Thoracic aorta (tissue), 2 donors: ENCODE measurements at places on chromosomes 3 and 15.

DNA sequence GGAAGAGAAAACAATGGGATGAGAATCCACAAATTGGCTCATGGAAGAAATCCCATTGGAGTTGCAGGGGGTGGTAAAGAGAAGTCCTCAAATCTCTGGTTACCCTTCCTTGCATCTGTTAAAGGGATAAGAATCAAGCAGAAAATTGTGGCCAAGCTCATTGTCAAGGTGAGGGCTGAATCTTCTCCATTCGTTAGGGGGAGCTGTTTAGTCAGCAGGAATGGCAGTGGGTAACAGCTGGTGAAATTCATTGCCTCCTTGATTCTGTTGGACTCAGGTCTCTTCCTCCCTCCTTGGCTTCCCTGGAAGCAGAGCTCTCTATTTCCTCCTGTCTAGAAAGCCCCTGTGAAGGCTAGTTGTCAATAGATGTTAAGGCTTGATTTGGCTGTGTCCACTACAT, 343.1 kb upstream of the SEMA6D start:
- H3K4me1 ChIP-seq: no peaks in the 10 kb centered on the region
- no peak overlapping the region for H3K27ac ChIP-seq
- no peaks in the 10 kb centered on the region for H3K36me3 ChIP-seq
- no peak overlapping the region for H3K4me3 ChIP-seq

- H3K27ac ChIP-seq: no peak overlapping the region
- no peaks in the 10 kb centered on the region for H3K36me3 ChIP-seq
- DNase-seq: no peak
- H3K27me3 ChIP-seq: no peaks in the 10 kb centered on the region
- H3K4me3 ChIP-seq: no peak overlapping the region
These were observed 22.9 kb downstream of the BTLA start for GRCh38 chr3:112476346-112476745.

- DNase-seq: no peak
- H3K36me3 ChIP-seq: no peaks in the 10 kb centered on the region
- no peaks in the 10 kb centered on the region for H3K27me3 ChIP-seq
- H3K27ac ChIP-seq: no peak overlapping the region
These were observed 38.6 kb downstream of the SCN5A start for GRCh38 chr3:38610934-38611333.

DNA sequence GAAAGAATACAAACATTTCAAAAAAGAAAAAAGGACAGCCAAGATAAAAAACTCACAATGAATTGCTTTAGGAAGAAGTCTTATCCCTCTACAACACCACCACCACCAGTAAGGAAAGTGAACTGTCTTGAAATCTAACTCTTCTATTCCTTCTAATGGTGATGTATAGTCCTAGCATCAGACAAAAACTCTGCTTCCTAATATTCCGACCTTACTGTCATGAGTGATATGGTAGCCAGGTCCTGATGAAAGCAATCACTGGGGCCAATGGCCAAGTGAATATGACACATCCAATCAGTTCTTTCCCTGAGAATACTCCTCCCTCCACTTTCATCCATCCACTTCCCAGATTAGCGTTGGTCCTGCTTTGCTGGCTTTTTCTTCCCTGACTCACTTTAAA, 14.8 kb downstream of the GK5 start:
- DNase-seq: no peak
- no peak overlapping the region for H3K4me3 ChIP-seq
- H3K27ac ChIP-seq: peak overlapping the region; percentile 72
- H3K36me3 ChIP-seq: peaks cover 5% of the 10 kb centered on the region
- H3K27me3 ChIP-seq: no peaks in the 10 kb centered on the region
- H3K4me1 ChIP-seq: peaks cover 28% of the 10 kb centered on the region

GRCh38 chr3:64385277-64385676, 160.0 kb upstream of the PRICKLE2 start:
- no peaks in the 10 kb centered on the region for H3K36me3 ChIP-seq
- H3K27me3 ChIP-seq: no peaks in the 10 kb centered on the region
- no peak overlapping the region for H3K27ac ChIP-seq
- H3K4me1 ChIP-seq: no peaks in the 10 kb centered on the region
- DNase-seq: no peak

DNA sequence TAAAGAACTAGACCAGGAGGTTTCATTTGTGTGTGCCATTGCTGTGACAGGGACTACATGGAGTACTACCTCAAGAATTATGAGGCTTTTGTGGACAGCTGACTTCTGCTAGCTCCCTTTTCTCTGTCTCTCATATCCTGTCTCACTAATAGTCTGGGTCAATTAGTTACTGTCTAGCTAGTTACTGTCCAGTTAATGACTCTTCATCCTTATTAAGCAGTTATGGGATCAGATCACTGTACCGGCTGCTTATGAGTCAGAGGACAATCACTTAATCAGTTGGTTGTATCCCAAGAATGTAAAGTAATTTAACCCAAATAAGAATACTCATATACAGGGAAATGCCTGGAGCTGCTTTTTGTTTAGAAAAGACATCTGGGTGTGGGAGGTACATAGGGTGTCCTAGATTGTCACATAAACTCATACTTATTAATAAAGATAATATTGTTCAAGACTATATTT, 158.0 kb downstream of the CDIN1 start:
- no peaks in the 10 kb centered on the region for H3K36me3 ChIP-seq
- no peak overlapping the region for H3K27ac ChIP-seq
- no peaks in the 10 kb centered on the region for H3K4me1 ChIP-seq
- no peak overlapping the region for H3K4me3 ChIP-seq
- no peaks in the 10 kb centered on the region for H3K27me3 ChIP-seq
- DNase-seq: no peak

DNA sequence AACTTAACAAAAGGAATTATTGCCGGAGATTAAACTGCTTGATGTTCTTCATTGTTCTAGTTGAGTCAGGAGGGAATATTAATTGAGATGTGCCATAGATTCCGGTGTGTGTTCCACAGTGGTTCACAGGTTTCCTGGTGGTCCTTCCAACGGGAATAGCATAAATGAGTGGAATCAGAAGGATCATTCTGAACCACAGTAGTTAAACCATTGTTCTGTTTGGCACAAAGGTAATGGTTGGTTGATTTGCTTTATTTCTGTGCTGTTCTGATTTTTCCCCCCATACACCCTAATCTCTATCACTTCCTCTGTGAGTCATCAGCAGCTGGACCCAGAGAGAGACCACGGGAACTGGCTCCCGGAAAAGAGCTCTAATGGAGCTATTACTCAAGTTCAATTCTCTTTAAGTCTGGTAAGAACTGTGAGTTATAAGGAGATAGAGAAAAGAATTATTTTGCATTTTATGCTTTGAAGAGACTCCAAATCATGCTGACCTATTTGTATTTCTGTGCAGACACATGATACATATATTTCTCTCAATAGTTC, 627.2 kb downstream of the ZIC1 start:
- H3K27me3 ChIP-seq: no peaks in the 10 kb centered on the region
- H3K4me3 ChIP-seq: no peak overlapping the region
- no peaks in the 10 kb centered on the region for H3K4me1 ChIP-seq
- no peak for DNase-seq
- H3K27ac ChIP-seq: no peak overlapping the region
